Activated CD4-positive, alpha-beta T cell treated with anti-CD3 and anti-CD28 coated beads, Interleukin-2, amount 50 U/mL, for 48 hours (primary cell): ENCODE measurements at places on chromosomes 4 and X.

DNA sequence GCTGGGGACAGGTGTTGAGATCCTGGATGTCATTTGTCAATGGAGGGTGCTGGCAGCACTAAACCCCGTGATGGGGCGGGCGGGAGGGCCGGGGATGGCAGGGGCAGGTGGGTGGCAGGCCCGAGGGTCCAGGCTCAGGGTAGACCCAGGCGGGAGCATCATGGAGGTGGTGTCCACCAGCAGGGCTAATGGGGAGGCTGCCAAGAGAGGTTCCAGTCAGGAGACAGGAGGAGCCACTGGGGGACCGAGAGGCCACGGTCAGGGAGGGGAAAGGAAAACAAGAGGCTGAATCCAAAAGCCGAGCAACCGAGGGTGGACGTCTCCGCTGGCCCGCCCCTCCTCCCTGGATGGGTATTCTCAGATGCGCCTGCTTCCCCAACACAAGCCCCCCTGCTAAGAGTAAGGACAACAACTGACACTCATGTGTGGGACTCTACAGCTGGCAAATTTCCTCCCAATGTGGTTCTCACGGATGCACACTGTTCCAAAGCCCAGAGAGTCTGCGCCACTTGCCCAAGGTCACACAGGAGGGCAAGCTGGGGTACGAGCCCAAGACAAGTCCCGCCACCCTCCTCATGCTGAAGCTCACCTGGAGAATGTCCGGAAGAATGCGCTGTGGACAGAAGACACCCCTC lies 132.0 kb downstream of the CPZ start:
- no peak for DNase-seq

- no peak for DNase-seq
Measured at GRCh38 chr4:155430895-155431795, 54.4 kb upstream of the MAP9 start.

DNA sequence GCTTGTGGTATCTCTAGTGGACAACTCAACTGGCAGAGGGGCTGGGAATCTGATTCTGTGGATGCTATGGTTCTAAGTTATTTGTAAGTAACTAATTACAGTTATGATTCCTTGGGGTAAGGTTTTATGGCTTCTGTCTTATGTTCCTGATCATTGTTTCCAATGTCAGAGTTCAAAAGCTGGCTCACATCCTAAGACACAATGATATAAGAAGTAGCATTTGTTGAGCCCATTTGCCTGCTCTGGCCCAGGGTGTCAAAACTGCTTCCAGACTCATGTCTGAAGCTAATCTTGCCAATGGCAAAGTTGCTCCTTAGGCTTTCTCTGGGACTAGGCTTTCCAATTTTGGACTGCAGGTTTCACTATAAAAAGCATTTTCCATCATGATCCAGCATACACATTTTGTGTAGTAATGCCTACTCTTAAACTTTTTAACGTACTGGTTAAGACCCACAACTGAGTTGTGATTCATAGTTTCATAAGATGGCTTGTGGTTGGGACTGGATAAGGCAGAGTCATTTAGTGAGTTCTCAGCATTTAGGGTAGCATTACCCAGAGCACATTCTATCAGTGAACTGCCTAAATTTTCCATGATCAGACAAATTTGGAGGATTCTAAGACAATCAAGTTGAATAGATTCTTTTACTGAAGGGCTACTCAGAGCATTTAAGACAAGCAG lies 50.0 kb downstream of the CCNI start:
- no peak for DNase-seq

DNA sequence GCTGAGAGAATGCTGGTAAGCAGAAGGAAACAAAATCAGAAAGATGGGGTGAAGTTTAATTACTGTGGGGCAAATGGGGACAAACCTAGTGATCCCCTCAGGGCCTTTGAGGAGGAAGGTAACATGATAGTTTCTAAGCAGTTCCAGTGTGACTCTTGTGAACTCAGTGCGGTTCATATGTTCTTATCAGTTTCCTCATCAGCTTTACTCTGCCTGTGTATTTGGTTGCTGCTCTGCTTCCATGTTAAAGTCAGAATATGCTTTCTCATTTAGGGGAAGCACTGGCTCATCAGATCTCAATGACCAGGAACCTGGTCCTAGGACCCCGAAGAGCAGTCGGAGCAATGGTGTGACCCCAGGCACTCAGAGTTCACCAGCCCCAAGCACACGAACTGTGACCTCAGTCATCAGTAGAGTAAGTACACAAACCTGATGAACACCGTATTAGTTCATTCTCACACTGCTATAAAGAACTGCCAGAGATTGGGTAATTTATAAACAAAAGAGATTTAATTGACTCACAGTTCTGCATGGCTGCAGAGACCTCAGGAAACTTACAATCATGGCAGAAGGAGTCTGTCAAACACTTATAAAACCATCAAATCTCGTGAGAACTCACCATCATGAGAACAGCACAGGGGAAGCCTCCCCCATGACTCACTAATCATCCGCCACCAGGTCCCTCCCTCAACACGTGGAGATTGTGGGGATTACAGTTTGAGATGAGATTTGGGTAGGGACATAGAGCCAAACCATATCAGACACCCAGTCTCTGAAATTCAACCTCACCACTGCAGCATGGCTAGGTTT lies 83.0 kb downstream of the SYTL5 start:
- no peak for DNase-seq

DNA sequence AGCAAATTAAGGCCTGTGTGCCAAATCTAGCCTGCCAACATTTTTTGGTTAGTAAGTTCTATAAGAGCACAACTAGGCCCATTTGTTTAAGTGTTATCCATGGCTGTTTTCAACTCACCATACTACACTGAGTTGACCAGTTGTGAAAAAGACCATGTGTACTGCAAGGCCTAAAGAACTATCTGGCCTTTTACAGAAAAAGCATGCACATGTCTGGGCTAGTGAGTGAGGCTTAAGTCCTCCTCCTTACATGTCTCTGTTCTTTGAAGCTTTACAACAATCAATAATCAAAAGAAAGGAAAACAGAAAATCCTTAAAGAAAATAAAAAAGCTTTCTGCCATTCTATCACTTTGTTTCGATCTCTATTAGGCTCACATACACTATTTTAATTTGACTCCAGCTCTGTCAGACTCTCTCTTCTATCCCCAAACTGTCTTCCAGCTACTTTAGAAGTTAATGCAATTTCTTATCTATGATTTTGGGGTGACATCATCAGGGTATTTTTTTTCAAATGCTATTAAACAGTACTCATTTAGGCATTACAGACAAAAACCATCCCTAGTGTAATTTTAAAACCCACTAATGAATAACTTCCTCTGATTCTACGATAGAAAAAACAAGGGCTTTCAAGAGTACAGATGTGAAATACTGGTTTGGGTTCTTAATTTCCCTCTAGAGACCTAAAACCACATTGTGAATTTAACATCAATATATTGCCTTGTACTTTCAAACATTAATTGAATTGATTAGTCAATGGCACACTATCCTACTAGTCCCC lies 161.8 kb downstream of the MAB21L2 start:
- no peak for DNase-seq

- DNase-seq: no peak
Measured at GRCh38 chr4:26842911-26843310, 17.7 kb upstream of the STIM2 start.

DNA sequence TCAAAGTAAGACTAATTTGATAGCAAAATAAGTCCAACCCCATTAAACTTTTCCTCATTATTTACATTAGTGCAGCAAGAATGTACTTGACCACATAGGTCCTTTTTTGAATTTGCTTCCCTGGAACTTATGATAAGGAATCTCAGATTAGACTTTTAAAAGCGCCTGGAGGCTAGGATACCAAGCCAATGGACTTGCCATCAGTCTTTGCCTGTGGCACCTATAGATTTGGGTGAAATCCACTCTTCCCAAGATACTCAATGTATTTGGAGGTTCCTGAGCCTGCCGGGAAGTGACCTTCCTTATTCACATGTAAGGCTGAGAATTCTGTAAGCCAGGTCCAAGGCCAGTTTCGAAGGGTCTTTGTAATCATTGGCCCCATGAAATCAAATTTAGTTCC lies 553.6 kb downstream of the ADGRL3 start:
- DNase-seq: no peak

DNA sequence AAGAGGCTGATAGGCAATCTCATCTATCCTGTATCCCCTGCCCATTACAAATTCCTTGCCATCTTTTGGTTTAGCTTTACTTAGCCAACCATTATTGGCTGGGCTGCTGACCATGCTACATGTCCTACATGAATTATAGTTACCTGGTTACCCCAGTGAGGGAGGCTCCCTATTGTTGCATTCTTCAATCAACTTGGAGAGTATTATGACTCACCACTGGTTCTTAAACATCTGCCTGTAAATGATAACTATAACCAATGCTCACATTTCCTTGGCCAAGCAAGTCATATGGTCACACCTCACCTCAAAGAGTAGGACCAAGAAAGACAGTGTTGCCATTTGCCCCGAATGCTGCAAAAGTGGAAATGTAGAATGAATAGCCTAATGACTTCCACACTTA lies 297.6 kb downstream of the IL15 start:
- no peak for DNase-seq

DNA sequence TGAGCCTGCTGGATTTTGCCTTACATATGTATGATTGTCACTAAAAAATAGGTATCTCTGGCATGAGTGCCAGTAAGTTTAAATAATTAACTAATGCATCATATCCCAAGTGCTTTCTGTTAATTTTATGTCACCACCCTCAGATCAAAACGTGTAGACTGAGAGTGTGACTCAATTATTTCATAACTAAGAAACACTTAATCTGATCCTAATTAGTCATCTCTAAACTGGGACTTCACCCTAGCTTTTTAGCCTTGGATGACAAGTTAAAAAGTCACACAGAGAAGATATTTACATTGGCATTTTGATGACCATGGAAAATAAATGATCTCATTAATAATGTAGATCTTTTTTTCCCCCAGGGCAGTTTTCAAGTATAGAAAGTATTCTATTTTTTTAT lies 23.1 kb upstream of the SLC6A14 start:
- DNase-seq: no peak

DNA sequence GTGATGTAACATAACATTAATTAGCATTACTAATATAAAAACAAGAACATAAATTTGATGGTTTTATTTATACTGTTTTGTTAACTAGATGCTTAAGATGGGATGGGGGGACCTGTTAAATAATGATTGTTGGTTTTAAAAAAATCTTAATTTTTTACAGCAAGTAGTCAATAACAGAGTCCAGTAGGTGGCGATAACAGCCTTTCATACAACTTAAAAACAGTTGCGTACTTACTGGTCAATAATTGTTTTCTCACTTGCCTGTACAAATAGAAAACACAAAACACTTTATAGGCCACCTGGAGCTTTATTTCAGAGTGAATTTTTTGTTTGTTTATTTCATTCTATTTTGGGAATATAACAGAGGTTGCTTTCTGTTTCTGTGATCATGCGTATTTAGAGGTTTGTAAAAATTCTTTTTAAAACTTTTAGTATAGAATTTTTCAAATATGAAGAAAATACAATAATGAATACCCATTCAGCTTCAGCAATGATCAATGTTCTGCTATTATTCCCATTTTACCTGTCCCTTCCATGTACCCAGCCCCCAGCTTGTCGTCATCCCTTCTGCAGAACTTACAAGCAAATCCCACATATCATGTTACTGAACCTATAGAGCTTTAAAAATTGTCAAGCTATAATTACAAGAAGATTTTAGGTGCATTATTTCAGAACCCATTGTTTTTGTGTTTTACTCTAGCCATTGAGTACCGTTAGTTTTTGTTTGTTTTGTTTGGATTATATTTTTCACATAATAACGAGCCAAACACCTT lies 97.1 kb downstream of the MRPL1 start:
- no peak for DNase-seq

DNA sequence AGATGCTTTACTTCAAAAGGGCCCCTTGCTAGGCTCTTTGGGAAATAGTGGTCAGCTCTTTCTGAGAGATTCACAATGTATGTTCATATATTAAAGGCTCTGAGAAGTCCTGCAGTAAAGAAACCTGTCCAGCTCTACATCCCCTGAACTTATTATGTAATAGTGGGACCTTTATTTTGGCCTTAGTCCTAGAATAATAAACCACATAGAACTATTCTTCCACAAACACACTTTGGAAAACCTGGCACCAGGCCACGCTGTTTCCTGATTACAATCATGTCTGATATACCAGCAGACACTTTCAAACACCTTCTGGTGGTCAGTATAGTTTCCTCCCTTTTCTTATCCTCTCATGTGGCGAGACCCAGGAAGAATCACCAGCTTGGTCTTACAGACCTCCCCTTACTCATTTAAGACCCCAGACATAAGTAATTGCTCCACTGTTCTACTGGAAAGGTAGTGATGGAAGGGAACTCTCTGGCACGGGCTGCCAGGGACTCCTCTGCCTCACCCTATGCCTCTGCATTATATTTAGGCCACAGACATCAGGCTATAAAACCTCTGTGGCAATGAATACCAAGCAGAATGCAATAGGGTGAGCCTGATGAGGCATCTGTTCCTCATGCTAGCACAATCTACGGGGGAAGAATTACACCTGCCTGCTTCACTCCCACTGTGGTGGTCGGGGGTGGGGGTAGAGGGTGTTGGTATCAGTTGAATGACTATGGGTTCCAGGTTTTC lies 5.7 kb upstream of the PPEF1 start:
- no peak for DNase-seq

DNA sequence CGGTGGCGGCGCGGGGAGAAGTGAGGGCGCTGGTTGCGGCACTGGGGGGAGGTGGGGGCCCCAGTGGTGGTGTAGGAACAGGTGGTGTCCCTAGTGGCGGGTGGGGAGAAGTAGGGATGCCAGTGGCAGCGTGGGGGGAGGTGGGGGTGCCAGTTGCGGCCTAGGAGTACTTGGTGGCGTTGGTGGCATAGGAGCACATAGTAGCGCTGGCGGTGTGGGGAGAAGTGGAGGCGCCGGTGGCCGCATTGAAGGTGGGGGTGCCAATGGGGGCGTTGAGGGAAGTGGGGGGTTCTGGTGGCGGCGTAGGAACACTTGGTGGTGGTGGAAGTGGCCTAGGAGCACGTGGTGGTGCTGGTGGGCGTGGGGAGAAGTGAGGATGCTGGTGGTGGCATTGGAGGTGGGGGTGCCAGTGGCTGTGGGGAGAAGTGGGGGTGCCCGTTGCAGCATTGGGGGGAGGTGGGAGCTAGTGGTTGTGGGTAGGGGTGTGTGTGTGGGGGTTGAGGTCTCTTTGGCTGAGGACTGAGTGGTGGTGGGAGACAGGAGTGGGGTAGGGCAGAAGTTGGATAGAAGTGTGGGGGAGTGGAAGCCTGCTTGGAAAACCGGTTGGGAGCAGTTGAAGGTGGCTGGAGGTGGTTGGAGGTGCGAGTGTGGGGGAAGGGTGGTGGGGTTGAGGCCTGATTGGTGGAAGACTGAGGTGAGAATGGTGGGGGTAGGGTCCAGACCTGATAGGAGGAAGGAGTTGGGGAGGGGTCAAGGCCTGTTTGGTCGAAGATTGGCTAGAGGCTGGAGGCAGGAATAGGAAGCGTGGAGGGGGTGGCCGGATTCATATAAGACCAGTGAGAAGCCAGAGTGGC lies 1.1 kb downstream of the GCNA start:
- DNase-seq: no peak
